ENCODE measurements at places on chromosomes 1 and 21.
A peak's percentile ranks its signal among the peaks of the same experiment; 100 is the strongest.

DNA sequence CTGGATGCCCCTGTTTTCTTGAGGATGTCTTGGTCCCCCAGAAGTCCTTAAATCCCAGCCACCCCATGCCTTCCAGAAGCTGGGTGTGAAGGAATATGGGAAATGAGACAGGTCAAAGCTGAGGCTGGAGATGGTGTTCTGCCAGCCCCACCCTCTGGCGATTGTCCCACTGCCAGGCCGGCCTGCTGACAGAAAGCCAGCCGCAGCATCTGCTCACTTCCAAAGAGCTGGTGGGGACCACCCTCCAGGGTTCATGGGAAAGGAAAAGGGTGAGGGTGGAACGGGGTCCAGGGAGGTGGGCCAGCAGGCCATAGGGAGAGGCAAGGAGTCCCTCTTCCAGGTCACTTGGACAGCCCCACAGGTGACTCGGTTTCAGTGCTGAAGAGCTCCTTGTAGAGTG lies 1.9 kb upstream of the LINGO4 start:
- DNase-seq: no peak

DNA sequence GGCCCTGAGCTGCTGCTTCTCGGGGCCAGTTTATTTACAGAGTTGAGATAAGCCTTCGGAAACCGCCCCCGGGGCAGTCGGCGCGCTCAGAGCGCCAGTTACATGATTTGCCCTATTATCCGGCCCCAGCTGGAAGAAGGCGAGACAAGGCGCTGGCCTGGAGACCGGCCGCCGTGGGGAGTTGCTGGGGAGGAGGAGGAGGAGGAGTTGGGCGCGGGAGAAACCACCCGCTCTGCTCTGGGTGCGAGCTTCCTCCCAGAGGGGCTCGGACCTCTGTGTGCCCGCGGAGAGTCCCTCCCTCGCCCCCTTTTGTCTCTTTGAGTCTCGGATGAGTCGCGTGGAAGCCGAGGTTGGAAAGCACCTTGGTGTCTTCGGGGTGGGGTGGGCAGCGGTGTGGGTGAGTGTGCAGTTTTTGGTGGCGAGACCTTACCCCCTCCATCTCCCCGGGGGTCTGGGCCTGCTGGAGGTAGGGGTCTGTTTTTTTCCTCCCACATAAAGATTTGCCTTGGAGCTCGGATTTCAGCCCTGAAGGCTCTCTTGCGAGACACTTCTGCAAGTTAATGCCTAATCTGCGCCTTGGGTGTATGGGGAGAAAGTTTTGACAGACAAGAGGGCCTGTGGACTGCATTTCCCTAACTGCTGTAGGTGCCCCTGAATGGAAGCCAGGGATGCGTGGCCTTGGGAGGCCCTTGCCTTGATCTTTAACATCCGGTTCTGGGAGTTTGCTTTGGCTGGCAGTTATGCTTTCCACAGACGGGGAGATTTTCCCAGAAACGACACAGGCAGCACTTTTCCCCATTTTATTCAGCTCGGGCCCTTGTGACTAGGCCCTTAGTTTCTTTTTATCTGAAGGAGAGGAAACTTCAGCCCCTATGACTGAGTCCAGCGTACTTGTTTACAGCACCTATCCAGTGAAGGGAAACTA lies 80.0 kb downstream of the NDUFS5 start:
- DNase-seq: no peak

- DNase-seq: no peak
Measured at GRCh38 chr1:53552146-53552861, 93.1 kb downstream of the DMRTB1 start.

DNA sequence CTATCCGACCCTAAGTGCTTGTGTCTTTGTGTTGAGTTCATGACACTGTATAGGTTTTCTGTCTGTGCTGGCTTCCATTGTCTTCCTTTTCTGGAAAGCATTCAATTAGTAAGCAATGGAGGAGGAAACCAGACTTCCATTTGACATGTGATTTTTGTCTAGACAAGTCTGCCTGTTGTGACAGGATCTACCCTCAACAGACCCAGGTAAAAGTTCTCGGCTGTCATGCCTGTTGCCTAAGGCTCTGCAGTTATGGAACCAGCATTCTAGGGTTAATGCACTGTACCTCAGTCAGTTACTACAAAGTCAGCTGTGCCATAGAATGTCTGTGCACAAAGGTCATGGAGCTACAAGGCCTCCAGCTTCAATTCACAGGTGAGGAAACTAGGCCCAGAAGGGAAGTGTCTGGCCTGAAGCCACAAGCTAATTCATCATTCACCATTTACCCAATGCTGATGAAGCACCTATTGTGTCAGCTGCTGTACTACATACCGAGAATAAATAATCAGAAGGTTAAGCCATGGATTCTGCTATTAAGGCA lies 72.3 kb downstream of the PLPP3 start:
- no peak for DNase-seq

GRCh38 chr1:47298025-47298699 lies 15.8 kb downstream of the STIL start:
- no peak for DNase-seq

DNA sequence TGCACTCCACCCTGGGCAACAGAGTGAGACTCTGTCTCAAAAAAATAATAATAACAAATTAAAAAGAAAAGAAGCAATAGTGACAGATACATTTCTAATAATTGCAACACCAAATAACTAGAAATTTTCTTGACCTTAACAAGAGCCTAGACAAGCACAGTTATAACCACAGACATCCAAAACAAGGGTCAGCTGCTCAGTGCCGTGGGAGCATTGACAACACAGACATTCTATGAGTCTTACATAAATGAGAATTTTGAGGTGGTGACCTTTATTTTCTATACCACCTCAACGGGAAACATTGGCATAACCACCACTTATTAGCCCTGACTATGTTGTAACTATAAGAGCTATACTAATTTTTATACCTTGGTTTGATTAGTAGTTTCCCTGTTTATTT lies 156.1 kb downstream of the NR5A2 start:
- no peak for DNase-seq

DNA sequence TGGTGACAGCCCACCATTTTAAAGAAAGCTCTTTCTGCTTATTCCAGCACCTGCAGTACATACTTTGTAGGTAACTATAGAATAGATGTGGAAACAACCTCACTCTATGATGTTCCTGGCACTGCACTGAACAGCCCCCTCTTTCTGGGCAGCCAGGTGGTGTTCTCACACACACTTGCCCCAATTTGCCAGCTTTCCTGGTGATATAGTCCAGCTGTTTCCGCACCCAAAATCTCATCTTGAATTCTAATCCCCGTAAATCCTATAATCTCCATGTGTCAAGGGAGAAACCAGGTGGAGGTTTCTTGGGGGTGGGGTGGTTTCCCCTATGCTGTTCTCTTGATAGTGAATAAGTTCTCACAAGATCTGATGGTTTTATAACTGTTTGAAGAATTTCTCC lies 102.2 kb downstream of the FCRL5 start:
- no peak for DNase-seq

DNA sequence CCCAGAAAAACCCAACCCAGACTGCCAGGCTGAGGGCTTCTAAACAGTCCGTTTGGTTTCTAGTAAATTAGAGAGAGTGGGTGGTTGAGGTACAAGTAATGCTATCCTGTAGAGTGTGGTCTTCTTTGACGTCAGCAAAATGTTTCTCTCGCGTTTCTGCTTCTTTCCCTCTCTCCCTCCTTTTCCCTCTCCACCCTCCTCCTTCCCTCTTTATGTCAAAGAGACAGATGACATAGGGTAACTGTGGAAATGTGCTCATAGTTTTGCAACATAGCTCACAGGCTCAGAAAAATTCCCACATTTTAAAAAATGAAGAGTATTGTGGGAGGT lies 158.3 kb downstream of the TOMM20 start:
- DNase-seq: peak; percentile 88

DNA sequence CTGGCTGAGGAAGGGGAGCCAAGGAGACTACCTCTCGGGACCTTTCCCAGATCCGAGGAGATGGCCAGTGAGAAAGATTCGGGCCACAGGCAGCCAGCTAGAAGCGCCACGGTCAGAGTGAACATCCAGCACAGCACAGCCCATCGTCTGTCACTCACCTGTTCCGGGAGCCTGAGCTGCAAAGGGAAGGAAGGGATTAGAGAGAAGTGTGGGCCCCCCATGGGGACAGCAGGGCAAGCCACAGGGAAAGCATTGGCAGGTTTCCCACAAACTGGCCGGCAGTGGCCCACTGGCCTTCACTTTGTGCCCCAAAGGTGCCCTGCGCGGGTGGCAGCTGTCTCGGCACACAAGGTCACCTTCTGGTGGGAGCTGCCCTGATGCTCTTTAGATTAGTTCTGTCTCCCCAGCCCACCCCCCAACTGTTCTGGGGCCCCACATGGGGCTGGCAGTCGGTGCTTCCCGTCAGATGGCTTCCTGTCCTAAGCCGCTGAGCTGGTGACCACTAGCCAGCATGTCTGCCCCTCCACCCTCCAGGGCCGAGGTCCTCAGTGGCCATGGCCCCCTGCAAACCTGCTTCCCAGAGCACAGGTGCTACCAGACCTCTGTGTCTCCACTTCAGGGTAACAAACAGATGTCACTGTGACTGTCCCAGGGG lies 56.7 kb downstream of the LACTBL1 start:
- DNase-seq: no peak

- DNase-seq: no peak
Measured at GRCh38 chr1:62076286-62076685, 118.4 kb upstream of the L1TD1 start.

DNA sequence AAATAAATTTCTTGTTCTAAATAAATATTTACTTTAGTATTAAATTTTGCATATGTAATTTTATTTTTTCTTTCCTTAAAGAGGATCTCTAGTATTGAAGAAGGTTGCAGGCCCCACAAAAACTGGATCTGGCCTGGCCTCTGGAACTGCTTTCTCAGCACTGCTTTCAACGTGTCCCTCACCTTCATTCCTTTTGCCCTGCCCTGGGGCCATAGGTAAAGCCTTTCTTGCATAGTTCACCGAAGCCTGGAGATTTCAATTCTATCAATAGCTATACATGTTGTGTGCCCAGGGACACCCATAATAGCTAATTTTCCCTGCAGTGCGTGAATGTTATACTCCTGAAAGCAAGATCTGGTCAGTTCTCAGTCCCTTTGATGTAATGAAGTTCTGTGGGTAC lies 12.0 kb upstream of the GPR137B start:
- DNase-seq: no peak

- DNase-seq: no peak
Measured at GRCh38 chr1:193542690-193543089, 356.3 kb upstream of the B3GALT2 start.

DNA sequence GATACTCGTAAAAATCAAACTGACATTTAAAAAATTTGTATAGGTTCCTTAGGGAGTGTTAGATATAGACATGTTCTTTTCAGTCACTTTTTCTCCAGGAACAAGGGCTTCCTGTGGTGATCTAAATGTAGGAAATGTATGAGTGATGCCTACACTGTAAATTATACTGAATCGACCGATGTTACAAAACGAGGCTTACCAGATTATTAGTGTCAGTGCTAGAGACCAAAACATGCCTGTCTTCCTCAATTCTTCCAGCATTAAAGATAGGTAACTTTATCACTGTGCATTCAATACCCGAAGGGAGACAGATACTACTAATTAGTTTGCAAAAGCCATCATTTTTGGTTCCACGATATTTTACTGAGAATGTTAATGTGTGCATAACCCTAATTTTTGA lies 86.1 kb downstream of the BRINP3 start:
- DNase-seq: no peak

DNA sequence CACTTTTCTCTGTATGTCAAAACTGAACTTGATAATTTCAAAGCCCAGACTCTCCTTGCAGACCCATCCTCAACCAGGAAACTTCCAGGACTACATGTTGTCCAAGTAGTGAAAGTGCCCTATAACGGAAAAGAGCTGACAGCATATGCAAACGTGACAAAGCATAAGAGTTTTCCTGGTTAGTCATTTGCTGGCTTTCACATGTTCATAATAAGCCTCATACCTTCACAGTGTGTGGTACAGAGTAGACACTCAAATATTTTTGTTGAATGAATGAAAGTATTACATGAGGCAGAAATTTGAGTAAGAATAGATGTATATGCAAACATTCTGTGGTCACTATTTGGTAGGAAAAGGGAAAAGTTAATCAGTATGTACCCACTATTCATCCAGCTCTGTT lies 473.3 kb downstream of the MRPL39 start:
- DNase-seq: no peak

- DNase-seq: no peak
Measured at GRCh38 chr1:234091876-234092275, 187.4 kb downstream of the SLC35F3 start.

DNA sequence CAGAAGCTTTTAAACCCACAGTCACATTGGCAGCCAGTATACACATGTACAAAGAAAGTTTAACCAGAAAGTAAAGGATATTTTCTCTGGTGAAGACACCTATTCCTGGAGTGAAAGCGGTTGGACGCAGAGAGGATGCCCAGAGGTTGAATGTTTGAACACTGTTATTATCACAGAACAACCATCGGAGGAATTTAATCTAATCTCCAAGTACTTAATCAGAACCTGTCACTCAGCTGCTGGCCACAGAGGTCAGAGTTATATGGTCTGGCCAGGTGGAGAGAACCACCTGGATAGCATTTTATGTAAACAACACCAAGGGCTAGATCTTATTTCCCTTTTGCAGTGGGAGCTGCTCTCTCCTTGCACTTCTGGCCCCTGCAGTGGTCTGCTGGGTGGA lies 29.4 kb downstream of the SPATA46 start:
- no peak for DNase-seq

DNA sequence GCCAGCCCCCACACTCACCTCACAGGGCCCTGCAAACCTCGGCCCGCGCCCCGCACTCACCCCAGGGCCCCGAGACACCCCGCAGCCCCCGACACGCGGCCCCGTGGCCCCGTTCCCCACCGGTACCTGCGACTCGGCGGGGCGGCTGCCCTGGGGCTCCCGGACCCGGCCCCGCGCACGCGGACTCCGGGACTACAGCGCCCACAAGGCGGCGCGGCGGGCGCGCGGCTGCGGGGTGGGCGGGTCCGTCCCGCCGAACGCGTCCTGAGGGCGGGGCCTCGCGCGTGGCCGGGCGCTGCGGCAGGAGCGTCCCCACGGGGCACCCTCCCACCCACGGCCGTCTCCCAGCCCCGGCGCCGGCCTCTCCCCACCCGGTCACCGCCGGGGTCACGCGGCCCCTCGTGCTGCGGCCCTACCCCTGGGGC lies at the start of gene SLC19A1:
SLC19A1 (minus strand) TSS at position 199 of the 425 bp plus-strand sequence. CDS start 4,481 bp downstream, outside the sequence.
- peak; percentile 79 for DNase-seq

DNA sequence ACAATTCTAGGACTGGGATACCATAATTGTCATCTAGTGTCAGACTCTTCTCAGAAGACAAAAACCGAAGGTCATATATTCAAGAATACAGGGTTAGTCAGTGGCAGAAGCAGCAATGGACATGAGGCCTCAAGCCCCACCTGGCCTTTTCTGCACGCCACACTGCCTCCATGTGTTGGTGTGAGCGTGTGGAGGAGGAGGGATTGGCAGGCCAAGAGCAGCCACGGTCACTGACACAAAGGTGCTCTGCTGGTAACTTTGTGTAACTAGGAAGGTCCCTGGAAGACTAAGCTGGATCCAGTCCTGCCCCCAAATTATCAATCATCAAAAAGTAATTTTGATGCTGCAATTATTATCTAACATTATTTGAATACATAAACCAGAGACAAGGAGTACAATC lies 34.9 kb downstream of the HSF2BP start:
- no peak for DNase-seq

GRCh38 chr1:194807530-194808220 lies 1621.3 kb upstream of the B3GALT2 start:
- DNase-seq: no peak

Measured in vagina (tissue), 2 donors.